ENCODE measurements at places on chromosomes 2 and 18.
A peak's percentile ranks its signal among the peaks of the same experiment; 100 is the strongest.

- no peak for DNase-seq
Observed at GRCh38 chr2:99571533-99571932, 81.7 kb upstream of the REV1 start.

GRCh38 chr18:36328916-36329315, 31.4 kb downstream of the FHOD3 start:
- no peak for DNase-seq

DNA sequence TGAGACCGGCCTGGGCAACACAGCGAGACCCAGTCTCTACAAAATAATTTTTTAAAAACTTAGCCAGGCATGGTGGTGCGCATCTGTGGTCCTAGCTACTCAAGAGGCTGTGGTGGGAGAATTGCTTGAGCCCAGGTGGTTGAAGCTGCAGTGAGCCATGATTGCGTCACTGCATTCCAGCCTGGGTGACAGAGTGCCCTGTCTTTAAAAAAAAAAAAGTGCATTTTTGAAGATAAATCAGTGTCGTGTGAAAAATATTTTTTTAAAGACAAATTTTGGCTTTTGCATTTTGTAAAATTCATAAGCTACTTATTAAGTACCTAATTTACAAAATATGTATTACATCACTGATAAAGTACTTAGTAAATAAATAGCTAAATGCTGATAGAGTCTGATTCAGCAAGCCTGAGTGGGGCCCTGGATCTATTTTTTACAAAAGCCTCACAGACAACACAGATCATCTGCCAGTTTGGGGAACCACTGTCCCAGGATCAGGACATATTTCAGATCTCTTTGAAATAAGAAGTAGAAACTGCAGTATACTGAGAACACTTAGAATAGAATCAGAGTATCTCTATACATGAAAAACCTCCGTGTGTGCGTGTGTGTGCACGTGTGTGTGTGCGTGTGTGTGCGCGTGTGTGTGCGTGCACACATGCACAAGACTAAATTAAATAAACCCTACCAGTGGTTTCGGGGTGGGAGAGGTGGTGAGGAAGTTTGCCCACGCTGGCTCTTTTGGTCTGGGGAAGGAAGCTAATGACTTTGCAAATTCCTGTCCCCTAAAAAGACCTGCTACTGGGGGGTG, 61.6 kb downstream of the AAK1 start:
- DNase-seq = peak; percentile 86

GRCh38 chr2:29443151-29443550, 327.9 kb downstream of the CLIP4 start:
- DNase-seq = no peak

- DNase-seq = no peak
Observed at GRCh38 chr2:198371921-198372543, 567.6 kb downstream of the PLCL1 start.

DNA sequence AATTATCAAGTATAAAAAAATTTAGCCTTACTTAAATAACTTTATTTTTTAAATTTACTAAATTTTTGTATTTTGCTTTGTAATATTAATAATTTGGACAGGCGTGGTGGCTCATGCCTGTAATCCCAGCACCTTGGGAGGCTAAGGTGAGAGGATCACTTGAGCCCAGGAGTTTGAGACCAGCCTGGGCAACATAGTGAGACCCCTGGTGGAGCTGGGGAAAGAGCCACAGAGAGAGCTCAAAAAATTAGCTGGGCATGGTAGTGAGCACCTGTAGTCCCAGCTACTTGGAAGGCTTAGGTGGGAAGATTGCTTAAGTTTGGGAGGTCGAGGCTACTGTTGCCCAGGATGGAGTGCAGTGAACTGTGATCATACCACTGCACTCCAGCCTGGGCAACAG, 143.5 kb downstream of the B3GNT2 start:
- DNase-seq = peak; percentile 11

DNA sequence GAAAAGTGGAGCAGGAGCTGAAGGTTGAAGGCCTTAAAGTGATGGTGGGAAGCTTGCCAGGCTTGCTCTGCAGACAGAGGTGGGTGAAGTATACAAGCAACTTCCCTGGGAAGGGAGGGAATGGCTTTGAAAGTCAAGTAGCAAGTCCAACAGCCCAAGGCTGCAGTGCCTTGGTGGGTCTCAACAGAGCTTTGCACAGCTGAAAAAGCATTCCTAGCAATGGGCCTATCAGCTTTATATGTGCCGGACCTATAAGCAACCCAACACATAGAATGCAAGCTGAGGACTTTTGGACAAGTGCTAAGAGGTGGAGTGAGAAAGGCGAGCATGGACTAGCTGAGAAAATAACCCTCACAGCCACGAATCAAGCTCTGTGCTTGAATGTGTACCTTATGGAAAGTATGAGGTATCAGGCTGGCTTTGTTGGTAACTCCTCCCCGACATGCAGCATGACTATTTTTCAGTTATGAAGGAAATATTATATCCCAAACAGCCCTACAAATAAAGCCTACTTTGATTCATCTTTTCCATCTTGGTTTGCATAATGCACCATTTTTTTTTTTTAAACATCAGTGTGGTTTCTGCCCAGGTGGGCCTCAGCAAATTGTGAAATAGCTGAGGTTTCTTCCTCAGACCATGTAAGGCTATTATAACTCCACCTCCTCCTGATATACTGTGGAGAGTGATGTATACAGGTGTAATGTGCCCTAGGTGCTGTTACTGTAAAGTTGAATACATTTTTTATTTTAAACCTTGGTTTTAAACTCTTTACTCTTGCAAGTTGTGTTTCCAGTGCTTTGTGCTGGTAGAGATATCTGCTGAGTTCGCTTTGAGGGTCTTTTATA, 241.4 kb upstream of the CXCR4 start:
- DNase-seq = no peak

DNA sequence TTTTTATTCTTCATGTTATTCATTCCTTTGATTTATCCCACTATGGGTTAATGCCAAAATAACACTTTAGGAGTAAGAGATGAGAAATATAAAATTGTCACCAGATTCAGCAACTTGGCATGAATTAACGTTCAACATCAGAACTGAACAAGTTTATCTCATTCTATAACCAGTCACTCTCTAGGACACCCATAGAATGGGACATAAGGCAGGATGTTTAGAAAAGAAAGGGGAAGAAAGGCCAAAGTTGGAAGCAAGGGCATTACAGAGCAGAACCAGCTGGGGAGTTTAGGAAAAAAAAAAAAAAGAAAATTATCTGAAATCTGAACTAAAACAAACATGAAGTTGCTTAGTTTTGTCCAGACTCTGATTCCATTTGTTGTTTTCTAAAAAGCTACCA, 211.0 kb downstream of the PMAIP1 start:
- no peak for DNase-seq

DNA sequence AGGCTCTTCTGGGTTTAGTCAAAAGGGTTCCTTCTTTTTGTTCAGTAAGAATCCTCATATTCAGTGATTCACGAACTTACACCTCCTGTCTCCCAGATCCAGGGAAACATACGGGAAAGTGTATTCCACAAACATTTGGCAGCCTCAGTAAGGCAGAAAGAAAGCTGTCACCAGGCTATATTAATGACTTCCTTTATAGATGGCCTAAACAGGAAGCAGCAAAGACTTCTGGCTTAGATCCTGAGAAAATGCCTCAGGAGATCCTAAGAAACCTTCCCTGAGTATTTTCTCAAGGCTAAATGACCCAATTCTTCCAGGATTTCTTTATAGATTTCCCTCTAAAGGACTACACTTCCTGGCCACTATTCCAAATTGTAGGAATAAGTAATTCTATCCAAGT, 1995.5 kb upstream of the CELF4 start:
- DNase-seq = no peak

DNA sequence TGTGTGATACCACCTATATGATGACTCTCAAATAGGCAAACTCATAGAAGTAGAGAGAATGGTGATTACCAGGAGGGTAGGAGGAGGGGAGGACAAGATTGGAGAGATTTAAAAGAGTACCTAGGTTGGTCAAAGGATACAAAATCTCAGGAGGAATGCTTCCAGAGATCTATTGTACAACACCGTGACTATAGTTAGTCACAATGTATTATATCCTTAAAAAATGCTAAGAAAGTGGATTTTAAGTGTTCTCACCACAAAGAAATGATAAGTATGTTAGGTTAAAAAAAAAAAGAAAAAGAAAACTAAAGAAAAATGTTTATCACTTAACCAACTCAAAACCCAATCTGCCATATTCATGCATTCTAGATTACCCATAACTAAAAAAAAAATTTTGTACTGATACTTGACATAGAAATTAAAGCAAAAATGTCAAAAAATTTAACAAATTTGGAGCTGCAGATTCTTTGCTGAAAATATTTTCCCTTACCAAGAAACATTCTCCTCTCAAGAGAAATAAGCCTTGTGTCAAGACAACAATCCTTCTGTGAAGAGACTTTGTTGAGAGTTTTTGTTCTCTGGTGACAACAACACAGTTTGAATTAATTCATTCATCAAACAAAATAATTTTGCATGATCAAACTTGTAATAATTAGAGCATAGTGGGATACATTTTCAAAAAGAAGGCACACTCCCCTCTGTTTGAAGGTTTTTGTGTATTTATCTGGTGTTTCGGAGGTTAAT, 213.1 kb downstream of the DNER start:
- DNase-seq = no peak

- no peak for DNase-seq
Observed at GRCh38 chr2:20868377-20868776, 45.5 kb upstream of the LDAH start.

DNA sequence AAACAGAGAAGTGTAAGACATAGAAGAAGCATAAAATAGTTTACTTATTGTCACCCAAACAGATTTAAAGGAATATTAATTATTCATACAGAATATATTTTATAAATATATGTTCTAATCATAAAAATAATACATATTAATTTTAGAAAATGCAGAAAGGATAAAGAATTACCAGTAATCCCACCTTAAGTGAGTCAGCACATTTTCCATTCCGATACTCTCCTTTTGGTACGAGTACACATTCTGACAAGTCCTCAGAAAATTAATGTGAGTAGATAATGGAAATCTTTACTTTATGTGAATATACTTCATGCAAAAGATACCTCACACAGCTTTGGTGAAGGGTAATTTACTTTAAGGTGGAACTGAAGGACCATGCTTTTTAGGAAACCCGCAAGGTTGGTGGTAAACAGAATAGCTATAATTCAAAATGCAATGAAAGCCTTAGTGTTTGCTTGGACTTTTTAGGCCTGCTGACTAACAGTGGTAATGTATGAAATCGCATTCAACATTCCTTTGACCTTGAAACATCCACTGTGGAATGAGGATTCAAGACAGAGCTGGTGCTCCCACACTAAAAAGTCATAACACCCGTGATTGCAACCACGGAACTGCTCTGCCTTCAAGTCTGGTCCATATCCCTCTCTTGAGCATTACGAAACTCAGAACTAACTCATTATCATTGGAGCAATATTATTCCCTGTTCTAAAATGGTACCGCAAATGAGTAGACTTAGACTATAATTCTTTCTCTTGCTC, 28.1 kb upstream of the HTR2B start:
- no peak for DNase-seq

GRCh38 chr2:122423934-122424333, 668.5 kb downstream of the TSN start:
- DNase-seq = no peak

DNA sequence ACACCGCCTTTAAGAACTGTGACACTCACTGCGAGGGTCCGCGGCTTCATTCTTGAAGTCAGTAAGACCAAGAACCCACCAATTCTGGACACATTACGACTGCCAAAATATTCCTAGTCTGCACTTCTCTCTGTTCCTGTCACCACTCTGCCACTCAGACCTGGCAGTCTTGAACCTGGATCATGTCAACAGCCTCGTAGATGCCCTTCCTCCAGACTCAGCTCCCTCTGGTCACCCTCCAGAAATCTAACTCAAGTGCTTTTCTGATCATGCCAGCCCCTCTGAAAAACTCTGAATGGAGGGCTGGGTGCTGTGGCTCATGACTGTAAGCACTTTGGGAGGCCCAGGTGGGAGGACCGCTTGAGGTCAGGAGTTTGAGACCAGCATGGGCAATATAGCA, 20.3 kb downstream of the AAK1 start:
- no peak for DNase-seq

DNA sequence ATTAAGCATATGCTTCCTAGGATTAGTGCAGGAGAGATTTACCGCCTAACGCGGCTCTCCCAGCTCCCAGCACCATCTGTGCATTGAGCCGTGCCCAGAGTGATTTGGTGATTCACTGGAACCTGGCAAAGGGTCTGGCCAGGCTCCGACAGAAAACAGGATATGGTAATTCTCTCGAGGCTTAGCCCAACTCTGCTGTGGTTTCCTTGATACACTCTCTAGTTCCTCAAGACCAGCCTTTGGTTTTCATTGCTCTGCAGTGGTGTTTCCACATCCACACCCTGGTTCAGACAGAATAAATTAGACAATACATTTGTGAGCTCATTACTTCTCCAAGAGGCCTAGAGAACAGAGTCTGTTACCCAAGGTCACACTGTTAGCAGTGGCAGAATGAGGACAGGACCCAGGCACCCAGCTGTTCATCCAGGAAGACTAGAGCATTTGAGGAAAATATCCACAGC, 23.0 kb upstream of the SMAD2 start:
- DNase-seq = peak; percentile 78

DNA sequence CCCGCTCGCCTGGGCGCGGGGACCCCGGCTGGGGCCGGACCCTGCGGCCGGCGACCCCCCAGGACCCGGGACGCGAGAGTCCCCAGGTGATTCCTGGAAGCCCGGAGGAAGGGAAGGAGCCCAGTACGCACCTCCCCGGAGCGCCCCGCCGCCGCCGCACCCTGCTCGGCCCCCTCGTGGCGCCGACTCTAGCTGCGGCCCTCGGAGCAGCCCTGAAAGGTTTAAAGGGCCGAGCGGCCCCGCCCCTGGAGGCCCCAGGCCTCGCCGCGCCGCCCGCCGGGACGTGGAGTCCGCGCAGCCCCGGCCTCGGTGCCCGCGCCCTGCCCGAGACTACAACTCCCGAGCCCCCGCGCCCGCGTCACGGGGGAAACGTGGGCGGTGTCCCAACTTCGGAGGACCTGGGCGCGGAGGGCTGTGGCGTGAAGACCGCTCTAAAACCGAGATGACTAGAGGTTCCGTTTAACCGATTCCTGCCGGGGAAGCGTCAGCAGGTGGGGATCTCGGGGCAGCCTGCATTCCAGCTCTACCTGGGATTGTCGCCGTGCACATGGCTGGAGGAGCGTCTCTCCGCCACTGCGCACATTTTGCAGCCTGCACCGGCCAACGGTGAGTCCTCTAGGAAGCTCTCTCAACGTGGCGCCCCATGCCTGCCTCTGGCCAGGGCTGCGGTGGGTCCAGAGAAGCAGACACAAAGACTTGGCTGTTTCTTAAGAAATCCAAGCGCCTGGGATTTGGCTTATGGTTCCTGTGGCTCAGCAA, at the start of gene TMEM150A:
TMEM150A (minus strand) TSS at position 223 of the 759 bp plus-strand sequence. CDS start 750 bp downstream, outside the sequence.
- peak; percentile 93 for DNase-seq

DNA sequence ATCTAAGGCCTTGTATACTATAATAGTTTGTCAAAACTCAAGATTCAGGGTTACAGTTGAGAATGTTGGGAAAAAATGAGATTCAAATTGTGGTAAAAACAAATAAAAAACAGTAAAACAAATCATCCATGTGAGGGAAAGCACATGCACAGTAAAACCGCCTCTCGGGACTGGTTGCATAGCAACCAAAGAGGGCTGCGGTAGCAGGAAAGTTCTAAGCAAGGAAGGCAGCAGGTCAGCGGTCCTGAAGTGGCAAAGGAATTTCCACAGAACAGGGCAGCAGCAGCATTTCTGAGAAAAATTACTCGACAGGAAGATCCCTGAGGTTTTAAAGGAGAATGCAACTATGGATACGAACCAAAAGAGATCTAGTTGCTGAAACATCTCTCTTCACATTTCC, 93.7 kb downstream of the DYNAP start:
- no peak for DNase-seq

GRCh38 chr2:216006164-216006663, 7.1 kb downstream of the MREG start:
- DNase-seq = peak; percentile 35

GRCh38 chr18:9337873-9338272, 3.3 kb downstream of the TWSG1 start:
- no peak for DNase-seq
